ENCODE measurements at places on chromosomes 5 and 9. TPM values are rescaled to one million over a fixed set of nuclear protein-coding genes. Genes with fewer than 3 reads are reported as not detected.

Gene GLDC
- total RNA-seq = 1.6 TPM

Gene ZDHHC12
- 67.0 TPM for total RNA-seq

Gene OBP2B
- not detected for total RNA-seq

Gene ZNF462
- total RNA-seq = 13.6 TPM

Gene PHF24
- not detected for total RNA-seq

Gene BICD2
- total RNA-seq = 30.2 TPM

Gene S1PR3
- total RNA-seq = 39.2 TPM

Gene DNAH5
- 0.66 TPM for total RNA-seq

Gene LCN1
- not detected for total RNA-seq

Gene TARS1
- total RNA-seq = 321 TPM

Gene FBP2
- not detected for total RNA-seq

Gene FBXO10
- 12.0 TPM for total RNA-seq

Gene MARCHF11
- not detected for total RNA-seq

Gene INSL4
- total RNA-seq = not detected

Gene DAP
- total RNA-seq = 77.9 TPM

Gene HEMGN
- not detected for total RNA-seq

Gene CLIC3
- 12.7 TPM for total RNA-seq

Gene DND1
- 0.44 TPM for total RNA-seq

Gene ADRB2
- total RNA-seq = 2.3 TPM

Gene PCDHGB1
- 1.8 TPM for total RNA-seq

Gene LCNL1
- total RNA-seq = 0.14 TPM

Gene SLC4A9
- not detected for total RNA-seq

Gene GLT6D1
- not detected for total RNA-seq

Gene SLC27A4
- total RNA-seq = 20.8 TPM

Gene ACTBL2
- total RNA-seq = 3.3 TPM

Gene FRRS1L
- total RNA-seq = not detected

Gene PTGDS
- 4.2 TPM for total RNA-seq

Gene CMYA5
- 2.0 TPM for total RNA-seq

Gene KCNV2
- not detected for total RNA-seq

Gene EDIL3
- 54.3 TPM for total RNA-seq

Gene SKP2
- total RNA-seq = 56.8 TPM
